ENCODE measurements at places on chromosomes 16 and 17. TPM values are rescaled to one million over a fixed set of nuclear protein-coding genes. Genes with fewer than 3 reads are reported as not detected.

DNA sequence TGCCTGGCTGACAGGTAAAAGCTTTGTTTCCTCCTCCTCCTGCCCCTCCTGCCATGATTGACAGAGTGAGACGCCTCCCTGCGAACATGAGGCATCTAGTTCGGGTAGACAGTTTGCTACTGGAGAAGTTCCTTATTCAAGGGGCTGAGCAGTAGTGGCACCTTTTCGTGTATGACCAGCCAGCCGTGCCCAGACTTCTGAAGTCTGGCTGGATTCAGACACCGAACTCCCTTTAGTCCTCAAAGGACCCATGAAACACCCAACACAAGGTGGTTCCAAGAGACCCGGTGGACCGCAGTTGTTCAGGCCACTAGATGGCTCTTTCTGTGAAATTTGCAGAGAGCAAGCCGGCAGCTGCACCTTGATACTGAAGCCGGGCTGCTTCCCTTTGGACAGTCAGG lies 192.8 kb downstream of the XYLT1 start:
- H3K4me1 ChIP-seq: no peaks in the 10 kb centered on the region
- no peak for DNase-seq
- H3K4me3 ChIP-seq: no peak overlapping the region
- H3K27ac ChIP-seq: no peak overlapping the region

DNA sequence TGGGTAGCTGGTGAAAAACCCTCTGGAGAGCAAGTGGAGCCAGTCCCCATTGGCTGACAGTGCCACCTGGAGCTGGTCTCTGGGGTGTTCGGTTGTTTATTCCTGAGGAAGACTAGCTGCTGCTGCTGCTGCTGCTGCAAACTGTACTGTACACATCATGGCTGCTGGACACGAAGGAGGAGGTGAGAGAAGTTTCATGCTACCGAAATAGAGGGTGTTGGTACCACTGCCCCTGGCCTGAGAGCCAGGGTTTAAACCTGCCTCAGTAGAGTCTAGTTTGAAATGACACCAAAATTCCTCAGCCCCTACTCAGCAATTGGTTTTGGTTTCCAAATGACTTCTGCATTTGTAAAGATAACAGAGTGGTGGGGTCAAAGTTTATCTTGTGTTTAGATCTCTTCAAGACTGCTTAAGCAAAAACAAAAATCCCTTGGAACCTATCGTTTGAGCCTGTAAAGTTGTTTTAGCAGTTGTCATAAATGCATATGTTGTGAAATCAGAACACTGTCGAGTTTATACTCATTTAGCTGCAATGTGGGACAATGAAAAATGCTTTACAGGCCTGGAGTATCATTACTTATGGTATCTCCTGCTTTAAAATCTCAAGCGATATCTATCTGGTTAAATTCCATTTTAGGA lies 40.8 kb downstream of the CYB5B start:
- H3K27me3 ChIP-seq: no peaks in the 10 kb centered on the region
- H3K4me3 ChIP-seq: no peak overlapping the region
- H3K36me3 ChIP-seq: peaks cover 29% of the 10 kb centered on the region
- H3K27ac ChIP-seq: no peak overlapping the region
- H3K4me1 ChIP-seq: peaks cover 6% of the 10 kb centered on the region

DNA sequence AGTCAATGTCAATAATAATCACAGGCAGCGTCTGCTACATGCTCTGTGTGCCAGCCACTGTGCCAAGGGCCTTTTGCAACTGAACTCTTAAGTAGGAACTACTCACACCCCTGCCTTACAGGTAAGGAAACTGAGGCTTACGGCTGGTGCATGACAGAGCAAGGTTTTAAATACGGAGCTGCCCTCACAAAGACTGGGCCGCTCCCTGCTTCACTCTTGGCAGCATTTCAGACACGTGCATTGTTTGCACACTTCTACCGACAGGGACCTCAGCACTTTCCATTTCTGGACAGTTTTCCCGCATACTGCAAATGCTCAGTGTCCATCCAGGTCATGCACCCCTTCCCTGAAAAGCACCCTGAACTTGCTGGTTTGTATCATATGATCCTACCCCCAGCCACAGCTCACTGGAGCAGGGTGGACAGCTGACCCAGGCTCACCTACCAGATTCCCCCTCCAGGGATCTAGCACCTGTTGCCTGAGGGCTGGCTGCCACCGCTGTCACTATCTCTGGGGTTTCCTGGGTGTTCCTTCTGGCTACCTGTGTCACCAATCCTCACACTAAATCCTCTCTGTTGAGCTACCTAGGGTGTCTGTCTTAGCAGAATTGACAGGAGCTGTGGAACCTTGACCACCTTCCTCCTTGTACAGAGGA lies 142.9 kb downstream of the C16orf78 start:
- no peak for DNase-seq
- peak overlapping the region; percentile 34 for H3K27ac ChIP-seq
- H3K36me3 ChIP-seq: no peaks in the 10 kb centered on the region
- H3K4me3 ChIP-seq: no peak overlapping the region
- H3K4me1 ChIP-seq: peaks cover 23% of the 10 kb centered on the region
- no peaks in the 10 kb centered on the region for H3K27me3 ChIP-seq

GRCh38 chr16:74606521-74607309 lies at the start of gene GLG1:
GLG1 (minus strand) TSS chr16:74607114; CDS start chr16:74607094, 20 bp downstream.
- peak within 1 kb of the TSS; percentile 75 for H3K4me3 ChIP-seq
- DNase-seq: peak; percentile 96
- peaks cover 44% of the 10 kb centered on the region for H3K4me1 ChIP-seq

DNA sequence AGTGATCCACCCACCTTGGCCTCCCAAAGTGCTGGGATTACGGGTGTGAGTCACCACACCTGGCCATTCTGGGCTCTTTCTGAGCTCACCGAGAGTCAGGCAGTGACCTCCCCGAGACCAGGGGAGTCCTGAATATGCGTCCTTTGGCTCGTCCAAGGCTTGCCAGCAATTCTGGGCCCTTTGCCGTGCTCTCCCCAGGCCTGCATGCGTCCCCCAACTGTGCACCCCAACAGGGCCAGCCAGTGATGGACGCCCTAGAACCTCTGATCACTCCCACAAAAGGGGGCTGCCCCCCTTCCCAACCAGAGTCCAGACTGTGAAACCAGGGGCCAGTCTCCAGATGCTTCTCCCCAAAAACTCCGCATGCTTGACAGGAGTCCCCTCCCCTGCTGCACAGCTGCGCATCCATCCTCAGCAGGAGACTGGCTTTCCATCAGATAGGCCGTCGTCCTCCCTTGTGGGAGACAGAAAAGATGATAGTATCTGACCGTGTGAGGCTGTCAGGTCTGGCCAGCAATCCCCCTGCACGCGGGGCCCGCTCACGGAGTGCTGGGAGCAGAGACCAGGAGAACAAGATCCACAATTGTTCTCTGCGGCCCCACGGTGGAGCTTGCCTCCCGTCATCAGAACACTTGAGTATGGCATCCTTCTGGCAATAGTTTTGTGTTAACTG lies 15.5 kb downstream of the HS3ST6 start:
- DNase-seq: peak; percentile 39
- H3K36me3 ChIP-seq: no peaks in the 10 kb centered on the region
- no peak overlapping the region for H3K27ac ChIP-seq
- peaks cover 17% of the 10 kb centered on the region for H3K27me3 ChIP-seq
- H3K4me3 ChIP-seq: no peak overlapping the region
- no peaks in the 10 kb centered on the region for H3K4me1 ChIP-seq

DNA sequence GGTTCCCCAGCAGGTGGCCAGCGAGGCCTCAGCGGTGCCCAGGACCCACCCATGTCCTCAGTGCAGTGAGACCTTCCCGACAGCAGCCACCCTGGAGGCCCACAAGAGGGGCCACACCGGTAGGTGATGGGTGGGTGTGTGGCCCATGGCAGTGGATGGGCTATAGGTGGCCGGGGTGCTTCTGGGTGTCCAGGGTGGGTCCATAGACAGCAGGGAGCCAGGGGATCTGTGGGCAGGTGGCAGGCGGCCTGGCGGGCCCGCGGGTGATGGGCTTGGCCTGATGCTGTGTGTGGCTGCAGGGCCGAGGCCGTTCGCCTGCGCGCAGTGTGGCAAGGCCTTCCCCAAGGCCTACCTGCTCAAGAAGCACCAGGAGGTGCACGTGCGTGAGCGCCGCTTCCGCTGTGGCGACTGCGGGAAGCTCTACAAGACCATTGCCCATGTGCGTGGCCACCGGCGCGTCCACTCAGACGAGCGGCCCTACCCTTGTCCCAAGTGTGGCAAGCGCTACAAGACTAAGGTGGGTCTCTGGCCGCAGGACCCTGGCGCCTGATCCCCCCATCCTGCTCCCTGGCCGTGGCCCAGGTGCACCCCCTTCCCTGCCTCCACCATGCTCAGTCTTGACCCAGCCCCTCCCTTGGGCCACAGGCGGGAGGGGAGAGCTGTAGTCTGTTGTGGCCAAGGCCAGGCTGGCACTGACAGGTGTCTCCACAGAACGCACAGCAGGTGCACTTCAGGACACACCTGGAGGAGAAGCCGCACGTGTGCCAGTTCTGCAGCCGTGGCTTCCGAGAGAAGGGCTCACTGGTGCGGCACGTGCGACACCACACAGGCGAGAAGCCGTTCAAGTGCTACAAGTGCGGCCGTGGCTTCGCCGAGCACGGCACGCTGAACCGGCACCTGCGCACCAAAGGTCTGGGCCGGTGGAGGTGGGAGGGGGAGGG lies 2.1 kb upstream of the DNASE1L2 start:
- H3K36me3 ChIP-seq: peaks cover 67% of the 10 kb centered on the region
- peaks cover 13% of the 10 kb centered on the region for H3K27me3 ChIP-seq
- H3K27ac ChIP-seq: no peak overlapping the region

IRX5 gene
- total RNA-seq: 1.5 TPM

MAF gene
- 35.2 TPM for total RNA-seq

All from psoas muscle (tissue), 8 donors.